Posterior cingulate gyrus (tissue), 11 donors: ENCODE measurements at places on chromosomes 4 and X.

GRCh38 chr4:89256203-89256800, 51.3 kb downstream of the GPRIN3 start:
- DNase-seq = no peak

- no peak for DNase-seq
Measured at GRCh38 chr4:177246641-177247584, 62.8 kb upstream of the NEIL3 start.

DNA sequence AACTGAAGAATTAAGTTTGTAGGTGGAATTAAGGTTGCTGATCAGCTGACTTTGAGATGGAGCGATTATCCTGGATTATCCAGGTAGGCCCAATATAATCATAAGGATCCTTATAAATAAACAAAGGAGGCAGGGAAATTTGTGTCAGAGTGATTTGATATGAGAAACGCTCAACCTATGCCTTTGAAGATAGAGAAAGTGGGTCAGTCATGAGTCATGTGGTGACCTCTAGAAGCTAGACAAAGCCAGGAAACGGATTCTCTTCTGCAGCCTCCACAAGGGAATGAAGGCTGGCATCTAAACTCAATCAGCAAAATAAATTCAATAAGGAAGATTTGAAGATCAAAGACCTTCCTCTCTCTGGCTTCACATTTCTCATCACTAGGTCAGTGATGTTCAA, 41.5 kb upstream of the SMIM10 start:
- no peak for DNase-seq

- DNase-seq = no peak
Measured at GRCh38 chr4:24321131-24321530, 263.2 kb downstream of the DHX15 start.

DNA sequence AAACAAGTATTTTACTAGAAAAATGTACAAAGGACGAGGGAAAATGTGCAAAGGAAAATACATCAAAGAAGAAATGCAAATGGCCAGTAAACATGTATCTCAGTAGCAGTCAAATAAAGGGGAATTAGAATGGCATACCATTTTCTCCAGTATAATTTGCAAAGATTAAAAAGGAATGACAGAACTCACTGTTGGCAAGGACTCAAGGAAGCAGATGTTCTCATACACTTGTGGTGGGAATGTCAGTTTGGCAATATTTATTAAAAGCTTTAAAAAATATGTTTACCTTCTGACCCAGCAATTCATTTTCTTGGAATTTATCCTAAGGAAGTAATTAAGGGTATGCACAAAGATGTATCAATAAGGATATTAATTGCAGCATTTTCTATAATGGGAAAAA, 7.6 kb downstream of the CLCN5 start:
- no peak for DNase-seq

DNA sequence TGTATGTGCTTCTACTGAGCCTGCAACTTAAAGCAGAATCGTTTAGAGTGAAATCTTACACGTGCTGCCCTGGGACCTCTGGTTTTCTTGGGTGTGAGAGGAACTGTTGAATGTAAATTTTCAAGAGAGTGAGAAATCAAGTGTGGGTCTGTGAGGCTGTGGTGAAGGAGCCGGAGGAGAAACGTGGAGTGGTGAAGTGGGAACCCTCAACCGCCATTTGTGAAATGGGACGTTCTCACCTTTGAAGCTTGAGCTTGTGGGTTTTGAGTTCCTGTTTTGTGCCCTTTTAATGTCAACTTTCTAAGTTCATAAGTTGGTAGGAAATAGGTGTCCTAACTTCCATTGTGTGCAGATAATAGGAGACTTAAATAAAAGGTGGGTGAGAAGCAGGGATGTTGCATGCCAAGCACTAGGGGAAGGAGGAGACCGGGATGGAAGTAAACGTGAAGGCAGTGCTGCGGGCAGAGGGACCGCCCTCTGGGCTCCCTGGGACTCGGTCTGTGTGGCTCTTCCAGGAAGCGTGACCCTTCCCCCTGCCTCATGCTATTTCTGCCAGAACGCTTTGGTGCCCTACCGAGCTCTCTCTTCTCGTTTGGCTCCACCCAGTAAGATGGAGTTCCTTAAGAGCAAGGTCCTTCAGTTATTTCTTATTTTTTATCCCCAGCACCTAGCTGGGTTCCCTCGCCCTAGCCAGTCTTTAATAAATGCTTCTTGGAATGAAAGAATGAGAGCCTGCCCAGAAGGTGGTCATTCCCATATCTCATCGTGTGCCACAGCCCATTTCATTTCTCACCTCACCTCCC, 56.0 kb downstream of the TMEM131L start:
- DNase-seq = no peak

- DNase-seq = no peak
Measured at GRCh38 chr4:28007693-28008092, 1147.1 kb downstream of the STIM2 start.

- DNase-seq = no peak
Measured at GRCh38 chr4:56326363-56326762, 60.9 kb downstream of the AASDH start.

DNA sequence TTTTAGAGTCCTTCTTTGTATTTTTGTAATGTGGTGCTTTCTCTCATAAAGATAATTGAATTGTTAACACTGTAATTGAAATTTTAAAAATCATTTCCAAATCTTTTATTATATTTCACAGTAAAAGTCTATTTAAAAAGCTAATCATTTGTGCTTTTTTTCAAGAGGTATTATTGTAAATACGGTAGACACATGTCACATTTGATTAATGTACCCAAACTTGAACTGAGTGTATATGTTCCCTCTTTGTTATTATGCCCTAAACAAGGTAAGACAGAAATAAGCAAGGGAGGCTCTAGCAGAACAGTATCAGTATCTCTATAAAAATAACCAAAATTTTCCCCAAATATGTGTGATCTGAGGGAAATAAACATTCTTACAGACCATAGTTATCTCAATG, 21.5 kb upstream of the LARP1B start:
- no peak for DNase-seq

GRCh38 chr4:55386840-55387239, 8.9 kb upstream of the TMEM165 start:
- no peak for DNase-seq

DNA sequence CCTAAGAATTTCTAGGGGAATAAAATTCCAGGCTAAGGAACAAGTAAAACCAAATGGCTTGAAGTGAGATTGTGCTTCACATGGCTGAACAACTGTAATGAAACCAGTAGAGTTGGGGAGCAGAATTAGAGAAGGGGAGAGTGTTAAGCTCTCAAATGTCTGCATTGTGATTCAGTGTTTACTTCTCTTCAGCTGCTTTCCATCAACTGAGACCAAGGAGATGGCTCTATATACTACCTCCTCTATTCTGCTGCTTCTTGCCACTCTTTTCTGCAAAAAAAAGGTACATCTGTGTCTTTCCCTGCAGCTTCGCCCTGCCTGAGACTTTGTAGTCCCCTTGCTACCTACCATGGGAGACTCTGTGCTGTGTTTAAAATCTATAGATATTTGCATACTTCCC, 73.5 kb downstream of the WDFY3 start:
- DNase-seq = no peak

GRCh38 chr4:143025081-143025704, 159.5 kb upstream of the USP38 start:
- DNase-seq = no peak

GRCh38 chr4:54902271-54902670, 223.1 kb downstream of the KDR start:
- no peak for DNase-seq

DNA sequence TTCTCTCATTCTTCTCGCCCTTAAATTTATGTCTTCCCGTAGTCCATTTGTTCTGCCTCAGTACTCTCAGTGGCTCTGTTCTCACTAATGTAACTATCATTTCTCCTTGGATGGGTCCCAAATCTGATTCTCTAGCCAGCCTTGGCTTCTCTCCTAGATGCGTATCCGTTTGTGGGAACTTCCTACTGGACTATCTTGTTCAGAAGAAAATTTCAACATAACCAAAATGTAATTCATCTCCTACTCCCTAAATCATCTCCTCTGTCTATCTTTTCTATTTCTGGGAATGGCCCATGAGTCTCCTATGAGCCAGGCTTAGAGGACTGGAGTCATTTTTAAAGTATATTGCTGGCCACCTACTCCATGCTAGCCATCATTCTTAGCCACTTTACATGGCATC, 4.4 kb upstream of the C4orf36 start:
- DNase-seq = no peak

DNA sequence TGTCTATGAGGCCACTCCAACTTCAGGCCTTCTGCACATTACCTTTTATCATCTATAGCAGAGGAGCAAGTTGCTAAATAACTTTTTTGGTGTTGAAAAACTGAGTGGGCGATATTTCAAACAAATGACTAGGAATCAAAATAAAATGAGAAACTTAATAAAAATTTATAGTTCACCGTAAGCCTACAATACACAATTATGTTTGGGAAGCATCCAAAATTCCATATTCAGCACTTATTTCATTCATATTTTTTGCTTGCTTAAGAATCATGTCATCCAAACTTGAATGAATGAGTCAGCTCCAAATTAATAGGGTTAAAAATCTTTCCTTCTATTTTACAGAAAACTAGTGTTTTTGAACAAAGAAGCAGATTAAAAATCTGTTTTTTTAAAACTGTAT, 119.1 kb downstream of the SH3RF1 start:
- no peak for DNase-seq

DNA sequence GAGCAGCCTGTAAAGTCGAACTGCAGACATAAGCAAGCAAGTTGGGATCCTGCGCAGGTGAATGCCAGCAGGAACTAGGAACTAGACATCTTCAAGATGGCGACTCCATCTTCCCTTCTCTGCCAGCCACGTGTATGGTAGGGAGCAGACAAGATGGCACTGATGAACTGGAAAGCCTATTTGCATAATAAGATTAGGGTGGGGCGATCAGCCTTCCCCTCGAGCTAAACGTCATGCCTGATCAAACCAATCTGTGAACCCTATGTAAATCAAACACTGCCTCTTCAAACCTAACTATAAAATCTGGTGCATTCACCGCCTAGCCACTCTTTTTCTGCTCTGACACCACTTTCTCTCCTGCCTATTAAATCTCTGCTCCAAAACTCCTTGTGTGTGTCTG, 28.1 kb upstream of the LGI2 start:
- no peak for DNase-seq

GRCh38 chr4:73451981-73452747, 16.1 kb downstream of the AFP start:
- DNase-seq = no peak

DNA sequence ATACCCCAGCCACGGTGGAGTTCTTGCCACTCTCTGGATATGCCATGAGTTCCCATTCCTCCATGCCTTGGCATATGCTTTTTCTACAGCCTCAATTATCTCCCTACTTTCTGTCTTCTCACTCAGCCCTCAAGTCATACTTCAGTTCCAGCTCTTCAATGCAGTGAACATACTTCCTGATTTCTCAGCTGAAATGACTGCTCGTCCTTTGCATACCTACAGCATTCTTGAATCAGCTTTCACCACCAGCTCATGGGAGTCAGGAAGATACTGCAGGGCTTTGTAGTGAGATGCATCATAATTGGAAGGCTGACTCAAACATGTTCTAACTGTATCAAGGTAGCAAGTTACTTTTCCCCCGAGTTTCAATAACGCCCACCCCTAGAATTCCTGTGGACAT, 118.4 kb downstream of the APBB2 start:
- DNase-seq = no peak

GRCh38 chr4:86910820-86911684, 18.8 kb upstream of the C4orf36 start:
- DNase-seq = no peak

DNA sequence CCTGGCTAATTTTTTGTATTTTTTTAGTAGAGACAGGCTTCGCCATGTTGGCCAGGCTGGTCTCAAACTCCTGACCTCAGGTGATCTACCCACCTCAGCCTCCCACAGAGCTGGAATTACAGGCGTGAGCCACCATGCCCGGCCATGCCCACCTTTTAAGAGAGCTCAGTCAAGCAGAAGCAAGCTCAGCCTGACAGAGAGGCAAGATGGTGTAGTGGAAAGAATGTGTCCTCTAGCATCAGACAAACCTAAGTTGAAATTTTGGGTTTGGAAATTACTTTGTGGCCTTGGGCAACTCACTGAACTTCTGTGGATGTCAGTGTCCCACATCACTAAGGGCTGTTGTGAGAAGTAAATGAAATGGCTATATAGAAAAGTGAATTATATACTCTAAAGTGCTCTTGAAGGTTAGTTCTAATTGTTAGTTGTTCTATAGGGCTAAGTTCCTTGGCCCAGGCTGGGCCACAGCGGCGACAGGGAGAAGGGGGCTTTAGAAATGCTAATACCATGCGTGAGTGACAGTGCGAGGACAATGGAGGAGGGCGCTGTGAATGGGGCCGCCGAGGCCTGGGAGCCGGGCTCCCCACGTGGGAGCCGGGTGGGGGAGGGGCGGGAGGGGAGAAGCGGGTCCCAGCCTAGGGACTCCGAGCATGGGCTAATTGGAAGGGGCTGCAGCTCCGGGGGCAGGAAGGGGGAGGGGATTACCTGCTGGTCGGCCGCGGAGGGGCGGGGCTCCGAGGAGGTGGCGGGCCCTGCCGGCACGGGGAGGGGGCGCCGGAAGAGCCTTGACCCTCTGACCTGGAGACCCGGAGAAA, 15.6 kb downstream of the PJA1 start:
- no peak for DNase-seq

DNA sequence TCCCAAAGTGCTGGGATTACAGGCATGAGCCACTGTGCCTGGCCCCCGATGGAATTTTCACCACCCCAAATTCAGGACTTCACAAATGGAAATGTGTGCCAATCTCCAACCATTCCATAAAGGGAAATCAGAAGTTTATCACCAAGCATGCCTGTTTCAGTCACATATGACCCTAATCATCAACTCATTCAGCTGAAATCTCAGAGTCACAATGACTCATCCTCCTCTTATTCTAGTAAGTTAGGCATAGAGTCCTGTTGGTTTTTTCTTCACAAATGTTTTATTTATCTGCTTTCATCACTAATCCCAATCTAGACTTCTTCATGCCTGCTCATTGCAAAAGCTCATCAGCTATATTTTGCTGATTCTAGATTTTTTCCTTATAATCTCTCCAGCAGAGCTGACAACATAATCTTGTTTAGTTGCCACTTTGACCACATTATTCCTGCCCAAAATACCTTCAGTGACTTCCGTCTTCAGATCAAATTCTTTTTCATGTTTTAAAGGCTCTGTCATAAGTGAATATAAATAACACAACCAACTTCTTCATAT, 83.3 kb downstream of the SLC7A11 start:
- no peak for DNase-seq

DNA sequence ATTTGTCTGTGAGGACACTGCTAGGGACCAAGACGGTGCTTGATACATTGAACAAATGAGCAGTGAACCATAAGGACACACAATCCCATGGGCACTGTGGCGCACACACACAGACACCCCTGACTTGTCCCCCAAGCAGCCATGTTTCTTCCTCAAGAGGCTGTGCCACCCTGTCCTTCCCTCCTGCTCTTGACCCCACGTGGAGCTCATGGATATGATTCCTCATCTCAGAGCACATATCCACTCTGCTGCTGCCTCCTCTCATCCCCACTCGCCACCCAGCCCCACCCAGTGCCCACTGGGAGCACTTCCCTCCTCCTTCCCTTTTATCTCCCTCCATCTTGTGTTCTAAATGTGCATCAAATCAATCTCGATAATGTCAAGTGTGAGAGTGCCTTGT, 102.4 kb downstream of the PARM1 start:
- no peak for DNase-seq

GRCh38 chrX:3263681-3264126, 82.7 kb downstream of the MXRA5 start:
- DNase-seq = no peak

- no peak for DNase-seq
Measured at GRCh38 chrX:39705290-39705689, 392.5 kb downstream of the BCOR start.
